Temporal lobe (tissue), 4 donors: ENCODE measurements at places on chromosomes 5 and 9. TPM values are rescaled to one million over a fixed set of nuclear protein-coding genes. Genes with fewer than 3 reads are reported as not detected.

C5orf47 gene
- 0.25 TPM for total RNA-seq

CREB3 gene
- total RNA-seq = 23.6 TPM

SPATA31E1 gene
- not detected for total RNA-seq

PIP5KL1 gene
- total RNA-seq = 1.2 TPM

BTNL3 gene
- not detected for total RNA-seq

ITGA1 gene
- 5.2 TPM for total RNA-seq

HSPA4 gene
- total RNA-seq = 105 TPM

CDKN2B-AS1 gene
- total RNA-seq = 0.25 TPM

RNF183 gene
- not detected for total RNA-seq

PTGDS gene
- 103 TPM for total RNA-seq

ANKRD18B gene
- 0.25 TPM for total RNA-seq

ZDHHC11B gene
- 3.9 TPM for total RNA-seq

OTULINL gene
- total RNA-seq = 15.5 TPM

RELL2 gene
- 4.9 TPM for total RNA-seq

ORM1 gene
- total RNA-seq = not detected

SPATA31A3 gene
- total RNA-seq = not detected

ZNF879 gene
- total RNA-seq = 10.8 TPM

SLIT3 gene
- total RNA-seq = 3.0 TPM

ACTBL2 gene
- not detected for total RNA-seq

OTP gene
- not detected for total RNA-seq

TMC1 gene
- total RNA-seq = 0.25 TPM

MCTP1 gene
- total RNA-seq = 54.1 TPM

IL31RA gene
- not detected for total RNA-seq

FYB1 gene
- total RNA-seq = 1.5 TPM

GABRB2 gene
- 65.2 TPM for total RNA-seq

FBN2 gene
- 8.1 TPM for total RNA-seq

FLT4 gene
- 2.0 TPM for total RNA-seq

PCA3 gene
- total RNA-seq = 0.49 TPM

PGM5 gene
- 3.4 TPM for total RNA-seq

GABRP gene
- under 0.01 TPM for total RNA-seq

IFNK gene
- not detected for total RNA-seq

THG1L gene
- total RNA-seq = 11.1 TPM

HSD17B3 gene
- 0.25 TPM for total RNA-seq

ANXA2R gene
- 0.49 TPM for total RNA-seq

ANKDD1B gene
- total RNA-seq = 0.98 TPM

ZNF367 gene
- 2.7 TPM for total RNA-seq
